Neural crest cell (in vitro differentiated cells): ENCODE measurements at places on chromosomes 5 and 9. TPM values are rescaled to one million over a fixed set of nuclear protein-coding genes. Genes with fewer than 3 reads are reported as not detected.

- no peak overlapping the region for H3K4me3 ChIP-seq
- peaks cover 20% of the 10 kb centered on the region for H3K4me1 ChIP-seq
- no peak for DNase-seq
- no peaks in the 10 kb centered on the region for H3K27me3 ChIP-seq
- H3K36me3 ChIP-seq, result no peaks in the 10 kb centered on the region
- H3K27ac ChIP-seq, result no peak overlapping the region
Measured at GRCh38 chr9:82152181-82152580, 163.6 kb downstream of the SPATA31D1 start.

- H3K27me3 ChIP-seq, result no peaks in the 10 kb centered on the region
- H3K4me1 ChIP-seq, result peaks cover 5% of the 10 kb centered on the region
- no peak overlapping the region for H3K27ac ChIP-seq
- H3K4me3 ChIP-seq, result no peak overlapping the region
Measured at GRCh38 chr5:15510831-15511230, 10.9 kb downstream of the FBXL7 start.

- H3K27ac ChIP-seq, result no peak overlapping the region
- no peaks in the 10 kb centered on the region for H3K36me3 ChIP-seq
- DNase-seq, result no peak
- H3K4me3 ChIP-seq, result no peak overlapping the region
Measured at GRCh38 chr5:150636391-150637244, 3.8 kb upstream of the SYNPO start.

- H3K4me3 ChIP-seq, result no peak overlapping the region
- DNase-seq, result no peak
- H3K27ac ChIP-seq, result no peak overlapping the region
- peaks cover 14% of the 10 kb centered on the region for H3K27me3 ChIP-seq
Measured at GRCh38 chr5:93582167-93582462, 907 bp upstream of the NR2F1 start.

GRCh38 chr5:14724633-14725032 is 60.1 kb downstream of the OTULIN start:
- H3K36me3 ChIP-seq, result peaks cover 11% of the 10 kb centered on the region
- DNase-seq, result no peak
- H3K4me3 ChIP-seq, result no peak overlapping the region
- H3K27ac ChIP-seq, result no peak overlapping the region
- H3K4me1 ChIP-seq, result peaks cover 32% of the 10 kb centered on the region

GRCh38 chr9:128870128-128870940 is 11.4 kb downstream of the KYAT1 start:
- no peak overlapping the region for H3K4me3 ChIP-seq
- peaks cover 8% of the 10 kb centered on the region for H3K4me1 ChIP-seq
- H3K36me3 ChIP-seq, result peaks cover 3% of the 10 kb centered on the region

The RNF208 gene
- 9.7 and 10.1 TPM in 2 replicates for total RNA-seq

The DIRAS2 gene
- 0.77 TPM in 2 replicates for total RNA-seq

The SPEF2 gene
- 6.9 and 7.5 TPM in 2 replicates for total RNA-seq

The STPG3 gene
- total RNA-seq, result 0.26 TPM in 1 of 2 replicates, not detected in the other

The SPINK13 gene
- not detected in 2 replicates for total RNA-seq

The HARS2 gene
- 31.8 and 33.2 TPM in 2 replicates for total RNA-seq

The NOXA1 gene
- total RNA-seq, result 0.89 and 0.98 TPM in 2 replicates
